ENCODE measurements at places on chromosomes 2 and 18.

DNA sequence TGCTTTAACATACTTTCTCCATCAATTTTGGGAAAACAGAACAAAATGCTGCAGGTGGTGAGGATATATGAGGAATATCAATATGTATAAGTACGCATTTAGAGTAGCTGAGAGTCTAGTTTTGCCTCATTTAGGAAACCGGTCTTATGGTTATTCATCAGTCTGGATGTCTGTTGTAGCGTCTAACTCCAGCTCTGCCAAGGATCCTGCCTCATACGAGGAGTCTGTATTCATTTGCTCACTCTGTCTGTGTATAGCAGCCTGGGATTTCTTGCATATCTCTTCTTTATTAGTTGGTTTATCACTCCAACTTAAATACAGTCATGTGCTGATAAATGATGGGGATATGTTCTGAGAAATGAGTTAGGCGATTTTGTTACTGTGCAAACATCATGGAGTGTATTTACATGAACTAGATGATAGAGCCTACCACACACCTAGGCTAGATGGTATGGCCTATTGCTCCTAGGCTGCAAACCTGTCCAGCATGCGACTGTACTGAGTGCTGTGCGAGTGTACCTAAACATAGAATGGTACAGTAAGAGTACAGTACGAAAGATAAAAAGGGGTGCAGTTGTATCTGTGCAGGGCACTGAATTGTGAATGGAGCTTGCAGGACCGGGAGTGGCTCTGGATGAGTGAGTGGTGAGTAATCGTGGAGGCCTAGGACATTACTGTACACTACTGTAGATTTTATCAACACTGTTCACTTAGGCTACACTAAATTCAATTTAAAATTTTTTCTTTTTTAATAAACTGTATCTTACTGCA, 148.1 kb downstream of the ZNF407 start:
- DNase-seq = no peak

- DNase-seq = no peak
Measured at GRCh38 chr2:238916176-238916874, 68.4 kb downstream of the TWIST2 start.

GRCh38 chr2:224957540-224958461, 84.5 kb downstream of the DOCK10 start:
- DNase-seq = no peak

DNA sequence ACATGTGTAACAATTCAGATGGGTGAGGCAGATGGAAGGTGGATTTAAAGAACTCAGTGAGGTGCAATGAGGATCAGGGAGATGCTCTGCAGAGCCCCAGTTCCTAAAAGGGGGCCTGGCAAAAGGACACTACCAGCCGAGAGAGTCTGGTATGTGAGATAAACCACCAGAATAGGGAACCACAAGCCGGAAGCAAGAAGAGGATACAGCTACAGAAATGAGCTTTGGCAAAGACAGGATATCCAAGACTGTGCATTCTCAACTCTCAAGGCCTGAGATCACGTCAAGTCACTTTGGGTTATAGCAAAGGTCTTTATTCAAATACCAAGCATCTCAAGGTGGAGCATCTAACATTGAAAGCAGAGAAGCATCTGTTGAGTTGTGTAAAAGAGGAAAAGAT, 293.5 kb downstream of the ARHGAP15 start:
- no peak for DNase-seq

DNA sequence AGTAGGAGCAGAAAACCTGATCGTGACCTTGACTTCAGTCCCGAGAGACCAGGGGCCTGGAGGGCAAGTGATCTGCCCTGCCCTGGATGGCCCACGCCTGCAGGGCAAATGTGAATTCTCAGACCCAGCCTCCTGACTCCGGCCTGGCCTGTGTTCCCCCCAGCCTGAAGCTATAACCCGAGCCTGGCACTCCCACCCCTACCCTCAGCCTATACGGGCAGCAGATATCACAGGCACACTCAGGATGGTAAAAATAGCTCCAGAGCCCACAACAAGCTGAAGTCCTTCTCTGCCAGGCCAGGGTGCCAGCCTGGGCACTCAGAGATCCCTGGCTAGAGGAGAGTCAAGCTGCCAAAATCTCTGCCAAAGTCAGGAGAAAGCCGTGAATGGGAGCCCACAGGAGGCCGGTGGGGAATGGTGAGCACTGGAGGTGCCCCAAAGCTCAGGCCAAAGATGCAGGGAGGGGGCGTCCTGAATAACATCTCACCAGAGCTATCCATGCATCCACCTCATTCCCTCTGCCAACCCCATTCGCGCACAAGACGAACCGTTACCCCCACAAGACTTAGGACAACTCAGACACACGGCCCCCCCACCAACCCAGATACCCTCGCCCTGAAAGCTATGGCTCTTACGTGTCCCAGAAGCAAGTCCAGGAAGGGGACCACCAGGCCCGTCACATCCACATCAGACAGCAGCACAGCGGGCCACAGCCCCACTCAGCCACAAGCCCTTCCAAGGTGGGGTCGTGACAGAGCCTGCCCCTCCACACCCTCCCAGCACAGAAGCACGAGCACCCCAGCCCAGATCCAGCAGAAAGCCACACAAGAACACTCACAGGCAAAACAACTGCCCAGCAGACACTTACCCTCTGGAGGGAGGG, 144.9 kb downstream of the TNS1 start:
- no peak for DNase-seq

GRCh38 chr2:28610583-28611201, 114.8 kb downstream of the PLB1 start:
- peak; percentile 66 for DNase-seq

DNA sequence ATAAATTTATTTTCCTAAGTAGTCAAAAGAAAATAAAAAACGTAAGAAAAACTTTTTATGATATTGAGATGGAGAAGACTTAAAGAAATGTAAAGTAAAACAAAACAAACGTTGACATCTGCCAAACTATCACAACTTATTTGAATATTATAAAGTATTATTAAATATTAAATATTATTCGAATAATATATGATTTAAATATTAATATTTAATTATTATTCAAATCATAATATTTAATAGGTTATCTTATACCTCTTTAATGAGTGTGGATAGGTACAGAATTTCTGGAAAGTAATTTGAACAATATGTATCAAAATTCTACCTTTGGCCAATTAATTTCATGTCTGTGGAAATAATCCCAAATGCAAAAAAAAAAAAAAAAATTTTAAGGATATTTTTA, 278.7 kb downstream of the RAD51AP2 start:
- DNase-seq = no peak

DNA sequence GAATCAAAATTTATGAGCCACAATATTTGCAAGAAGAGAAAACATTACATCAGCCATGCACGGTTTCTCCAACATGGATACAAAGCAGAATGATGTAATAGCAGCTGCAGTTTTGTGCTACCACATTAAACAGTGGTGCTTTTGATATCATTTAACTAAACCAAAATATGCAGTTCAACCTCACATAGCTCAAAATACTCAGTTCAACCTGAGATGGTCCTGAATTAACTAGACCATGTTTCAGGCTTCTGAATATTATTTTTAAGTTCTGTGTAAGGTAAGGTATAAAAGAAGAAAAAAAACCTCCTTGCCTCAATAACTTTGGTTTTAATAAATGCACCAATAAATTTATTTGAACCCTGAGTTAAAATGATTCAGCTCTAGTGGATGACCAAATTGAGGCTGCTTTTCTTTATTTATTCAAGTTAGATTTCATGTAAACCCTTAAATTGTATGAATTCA, 18.8 kb upstream of the TSPYL6 start:
- DNase-seq = peak; percentile 8

- peak; percentile 69 for DNase-seq
Measured at GRCh38 chr2:76998704-76999103, 523.5 kb downstream of the LRRTM4 start.

- peak; percentile 19 for DNase-seq
Measured at GRCh38 chr2:231482806-231483391, 18.6 kb upstream of the NCL start.

GRCh38 chr2:197054437-197054836, 127.9 kb upstream of the PGAP1 start:
- DNase-seq = no peak

GRCh38 chr18:70219688-70220087, 14.2 kb upstream of the RTTN start:
- DNase-seq = no peak

- DNase-seq = no peak
Measured at GRCh38 chr18:22827216-22827615, 105.9 kb upstream of the RBBP8 start.

Measured in HS-5 (cell line).